ENCODE measurements at places on chromosomes 12 and 14.

- no peak for DNase-seq
Measured at GRCh38 chr12:67761566-67761965, 113.0 kb downstream of the DYRK2 start.

DNA sequence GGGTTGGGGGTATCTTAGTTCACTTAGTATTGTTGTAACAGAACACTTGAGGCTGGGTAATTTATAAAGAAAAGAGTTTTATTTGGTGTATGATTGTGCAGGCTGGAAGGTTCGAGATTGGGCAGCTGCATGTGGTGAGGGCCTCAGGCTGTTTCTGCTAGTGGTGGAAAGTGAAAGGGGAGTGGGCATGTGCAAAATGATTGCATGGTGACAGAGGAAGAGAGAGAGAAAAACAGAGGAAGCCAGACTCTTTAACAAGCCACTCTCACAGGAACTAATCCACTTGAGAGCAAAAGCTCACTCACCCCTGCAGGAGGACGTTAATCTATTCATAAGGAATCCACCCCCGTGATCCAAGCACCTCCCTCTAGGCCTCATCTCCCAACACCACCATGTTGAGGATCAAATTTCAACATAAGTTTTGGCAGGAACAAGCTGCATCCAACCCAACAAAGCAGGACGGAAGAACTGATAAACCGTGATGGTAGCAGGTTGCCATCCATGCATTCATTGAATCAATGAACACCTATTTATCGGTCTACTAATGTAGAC is 165.0 kb upstream of the GZMB start:
- no peak for DNase-seq

DNA sequence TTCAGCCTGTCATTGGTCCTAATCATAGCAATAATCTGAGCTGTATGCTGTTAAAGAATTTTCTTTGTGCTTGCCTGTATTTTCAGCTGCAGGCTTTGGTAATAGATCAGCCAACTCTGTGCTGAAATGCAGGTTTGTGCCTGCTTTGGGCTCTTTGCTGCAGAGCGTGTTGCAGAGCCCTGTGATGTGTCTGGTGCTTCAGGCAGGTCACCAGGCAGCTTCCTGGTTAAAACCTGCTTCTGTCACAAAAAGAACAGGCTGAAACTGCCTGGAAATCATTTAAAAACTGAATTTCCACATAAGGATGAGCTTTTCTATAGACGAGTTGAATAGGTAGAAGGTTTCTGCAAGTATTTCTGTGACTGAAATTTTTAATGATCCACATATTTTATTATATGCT is 3.1 kb downstream of the DIP2B start:
- no peak for DNase-seq

DNA sequence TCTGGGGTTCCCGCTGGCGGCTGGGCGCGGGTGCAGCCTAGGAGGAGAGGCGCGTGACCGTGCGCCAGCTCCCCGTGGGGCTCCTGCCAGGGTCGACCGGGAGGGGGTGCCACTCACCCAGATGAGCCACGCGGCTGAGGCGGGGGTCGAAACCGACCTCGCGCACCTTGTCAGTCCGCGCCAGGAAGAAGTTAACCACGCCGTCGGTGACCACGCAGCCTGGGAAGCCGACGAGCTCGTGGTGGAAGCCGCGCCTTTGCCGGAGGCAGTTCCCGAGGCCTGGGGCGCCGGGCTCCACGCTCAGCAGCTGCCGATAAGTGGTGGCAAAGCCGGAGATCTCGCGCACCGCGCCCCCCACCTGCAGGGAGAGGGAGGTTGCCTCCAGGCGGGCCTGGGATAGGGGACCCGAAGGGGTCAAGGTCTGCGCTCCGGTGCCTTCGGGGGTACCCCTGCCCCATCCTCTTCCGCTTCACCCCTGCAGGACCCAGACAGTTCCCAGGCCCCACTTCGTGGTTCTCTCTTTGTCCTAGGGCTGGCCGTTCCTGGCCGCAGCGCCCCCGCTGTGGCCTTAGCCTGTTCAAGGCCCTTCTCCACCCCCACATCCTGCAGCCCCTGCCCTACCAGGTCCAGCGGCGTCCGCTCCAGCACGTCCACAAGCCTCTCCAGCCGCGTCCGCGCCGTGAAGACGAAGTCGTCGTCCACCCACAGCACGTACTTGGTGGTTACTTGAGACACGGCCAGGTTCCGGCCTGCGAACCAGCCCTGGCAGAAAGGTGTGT is 5.3 kb downstream of the B4GALNT1 start:
- peak; percentile 86 for DNase-seq

All from posterior cingulate gyrus (tissue), 11 donors.